Activated naive CD8-positive, alpha-beta T cell treated with anti-CD3 and anti-CD28 coated beads, Interleukin-2, amount 10 ng/mL, durations not matched to agents 7 days and 5 days (primary cell): ENCODE measurements at places on chromosomes 5 and 9.

- DNase-seq, result peak; percentile 81
Measured at GRCh38 chr5:42951293-42951840, 88.8 kb downstream of the ANXA2R start.

DNA sequence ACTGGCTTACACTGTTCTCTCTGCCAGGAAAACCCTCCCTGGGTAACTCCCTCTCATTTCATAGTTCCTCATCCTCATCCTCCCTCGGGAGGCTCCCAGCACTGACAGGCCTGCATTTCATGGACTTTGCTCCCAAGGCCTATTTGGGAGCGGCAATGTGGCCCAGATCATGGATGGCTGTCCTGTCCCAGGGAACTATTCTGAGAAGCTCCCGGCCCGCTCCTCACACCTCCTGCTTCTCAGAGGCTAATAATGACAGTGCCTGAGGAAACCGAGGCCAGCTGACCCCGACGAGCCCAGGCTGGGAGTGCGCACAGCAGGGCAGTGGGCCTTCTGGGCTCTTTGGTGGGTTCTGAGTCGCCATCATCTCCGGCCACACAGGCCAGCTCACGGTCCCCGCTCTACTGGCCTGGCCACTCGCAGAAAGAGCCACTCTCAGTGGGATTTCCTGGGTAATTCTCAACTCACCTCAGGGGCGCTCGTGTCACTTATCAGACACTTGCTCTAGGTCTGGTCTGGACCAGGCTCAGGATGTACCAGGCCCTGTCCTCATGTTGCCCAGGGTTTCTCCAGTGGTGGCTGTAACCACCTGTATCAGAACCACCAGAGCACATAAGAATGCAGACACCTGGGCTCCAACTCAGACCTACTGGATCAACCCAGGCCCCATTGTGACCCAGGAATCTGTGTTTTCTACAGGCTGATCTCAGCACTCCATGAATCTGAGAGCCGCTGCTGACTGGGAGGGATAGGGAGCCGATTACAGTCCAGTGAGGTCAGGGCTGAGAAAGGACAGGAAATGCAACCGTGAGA, 2.0 kb upstream of the DOLPP1 start:
- no peak for DNase-seq

GRCh38 chr5:168020542-168021294, 270.7 kb upstream of the WWC1 start:
- no peak for DNase-seq

DNA sequence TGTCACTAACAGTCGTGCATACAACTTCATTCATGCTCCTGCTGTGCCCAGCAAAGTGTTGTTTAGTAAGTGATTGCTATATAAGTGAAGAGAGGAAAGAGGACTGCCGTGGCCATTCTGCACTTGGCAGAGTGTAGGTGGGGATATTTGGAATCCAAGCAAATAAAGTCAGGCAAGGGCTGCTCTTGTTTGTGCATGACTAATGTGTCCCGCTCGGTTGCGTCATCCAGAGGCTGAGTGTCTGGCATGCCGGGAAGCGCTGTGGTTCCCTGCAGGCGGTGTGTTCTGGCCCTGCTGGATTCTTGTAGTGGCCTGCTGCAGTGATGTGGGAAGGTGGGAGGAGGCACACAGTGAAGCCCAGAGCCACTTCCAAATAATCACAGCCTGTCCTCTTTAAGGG, 136.9 kb upstream of the ANKH start:
- no peak for DNase-seq

GRCh38 chr5:167232675-167233311, 1058.7 kb upstream of the WWC1 start:
- DNase-seq, result no peak

DNA sequence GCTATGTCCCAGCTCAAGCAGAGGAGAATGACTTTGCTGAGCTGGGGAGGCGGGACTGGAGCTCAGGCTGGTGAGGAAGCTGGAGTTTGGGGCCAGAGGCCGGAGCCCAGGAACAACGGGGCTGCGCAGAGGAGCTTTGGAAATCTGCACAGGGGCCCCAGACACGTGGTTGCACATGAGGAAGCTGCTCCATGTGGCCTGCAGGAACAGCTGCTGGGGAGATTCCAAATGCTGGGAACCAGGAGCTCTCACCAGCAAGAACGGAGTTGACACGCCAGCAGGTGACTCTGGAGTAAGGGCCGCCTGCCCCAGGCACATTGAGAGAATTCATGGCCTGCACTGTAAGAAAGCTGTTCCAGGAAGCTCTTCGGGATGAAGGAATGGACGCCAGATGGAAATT, 91.0 kb downstream of the OLFM1 start:
- DNase-seq, result no peak

DNA sequence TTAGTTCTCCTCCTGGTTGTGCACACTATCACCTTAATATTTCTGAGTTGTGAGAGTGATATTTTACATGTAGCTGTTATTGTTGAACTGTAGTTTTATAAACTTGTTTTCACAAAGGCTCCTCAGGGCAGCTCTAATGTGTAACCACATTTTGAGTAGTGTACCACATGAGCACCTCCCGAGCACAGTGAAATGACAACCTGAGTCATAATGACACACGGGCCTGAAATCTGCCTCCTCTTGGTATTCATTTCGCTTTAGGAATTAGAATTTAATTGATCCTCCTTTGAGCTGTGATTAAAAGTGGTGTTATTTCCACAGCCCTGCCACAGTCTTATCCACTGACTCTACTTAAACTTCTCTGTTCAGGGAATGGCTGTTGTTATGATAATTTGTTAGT, 7.9 kb downstream of the MTRR start:
- DNase-seq, result no peak

DNA sequence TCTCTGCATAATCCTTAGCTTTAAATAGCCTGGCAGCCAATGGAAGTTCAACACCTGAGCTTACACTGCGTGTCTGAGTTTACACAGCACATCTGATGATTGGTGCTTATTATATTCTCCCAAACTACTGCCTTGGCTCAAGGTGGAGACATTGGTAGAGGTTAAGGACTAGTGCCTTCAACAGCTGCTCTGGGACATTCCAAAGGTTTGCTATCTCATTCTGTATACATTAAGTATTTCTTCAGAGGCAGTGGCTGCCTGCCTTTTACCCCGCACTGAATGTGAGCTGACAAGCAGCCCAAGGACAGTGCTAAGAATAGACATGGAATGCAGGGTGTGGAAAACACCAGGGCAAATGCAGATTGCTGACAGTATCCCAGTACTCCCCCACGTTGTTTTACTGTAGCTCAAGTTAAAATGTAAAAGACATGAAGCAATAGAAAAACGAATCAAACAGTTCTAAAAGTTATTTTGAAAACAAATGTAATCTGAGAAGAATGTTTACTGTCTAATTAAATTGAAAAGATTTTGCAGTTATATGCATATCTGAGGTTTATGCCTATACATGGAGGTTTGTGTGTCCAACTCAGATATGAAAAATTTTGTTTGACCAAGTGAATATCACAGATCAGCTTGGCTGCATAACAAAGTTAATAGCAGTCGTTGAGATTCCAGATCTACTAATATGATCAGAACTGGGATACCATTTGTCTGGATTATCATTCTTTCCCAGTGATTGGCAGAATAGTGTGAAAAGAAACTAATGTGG, 1.8 kb downstream of the HSPB3 start:
- no peak for DNase-seq

DNA sequence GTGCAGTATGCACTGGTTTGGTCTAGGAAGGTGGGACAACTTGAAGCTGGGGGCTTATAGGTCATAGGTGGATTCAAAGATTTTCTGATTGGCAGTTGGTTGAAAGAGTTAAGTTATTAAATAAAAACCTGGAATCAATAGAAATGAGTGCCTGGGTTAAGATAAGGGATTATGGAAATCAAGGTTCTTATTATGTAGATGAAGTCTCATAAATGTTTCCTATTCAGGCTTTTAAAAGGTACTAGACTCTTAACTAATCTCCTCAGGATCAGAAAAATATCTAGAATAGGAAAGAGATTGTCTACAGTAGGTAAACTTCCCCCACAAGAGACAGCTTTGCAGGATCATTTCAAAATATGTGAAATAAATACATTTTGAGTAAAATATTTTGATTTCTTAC, 163.3 kb upstream of the FBN2 start:
- no peak for DNase-seq

- no peak for DNase-seq
Measured at GRCh38 chr9:100730086-100730485, 152.2 kb downstream of the CAVIN4 start.

DNA sequence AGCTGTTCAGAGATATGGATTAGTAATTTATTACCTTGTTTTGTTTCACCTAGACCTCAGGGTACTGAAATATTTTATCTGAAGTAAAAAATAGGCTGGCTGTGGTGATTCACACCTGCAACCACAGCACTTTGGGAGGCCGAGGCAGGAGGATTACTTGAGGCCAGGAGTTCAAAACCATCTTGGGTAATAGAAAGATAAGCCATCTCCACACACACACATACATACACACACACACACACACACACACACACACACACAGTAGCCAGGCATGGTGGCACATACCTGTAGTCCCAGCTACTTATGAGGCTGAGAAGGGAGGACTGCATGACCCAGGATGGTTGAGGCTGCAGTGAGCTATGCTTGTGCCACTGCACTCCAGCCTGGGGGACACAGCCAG, 3.7 kb downstream of the ANXA2R start:
- DNase-seq, result no peak

DNA sequence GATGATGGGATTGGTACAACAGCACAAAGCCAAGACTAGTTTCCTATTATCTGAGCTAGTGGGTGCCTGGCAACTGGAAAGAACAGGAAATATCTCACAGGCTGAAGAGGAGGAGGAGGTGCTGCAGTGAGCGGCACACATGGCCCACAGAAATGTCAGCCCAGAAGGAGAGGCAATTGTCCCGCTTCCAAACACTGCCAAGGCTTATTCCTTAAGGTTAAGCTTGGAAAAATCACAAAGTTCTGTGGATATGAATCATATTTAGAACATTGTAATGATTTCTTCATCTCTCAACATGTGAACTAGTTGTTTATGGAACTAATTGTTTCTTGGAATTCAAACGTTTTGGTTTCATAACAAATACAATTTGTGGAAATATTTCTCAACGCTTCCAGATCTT, 1019.5 kb upstream of the SEMA6A start:
- no peak for DNase-seq

DNA sequence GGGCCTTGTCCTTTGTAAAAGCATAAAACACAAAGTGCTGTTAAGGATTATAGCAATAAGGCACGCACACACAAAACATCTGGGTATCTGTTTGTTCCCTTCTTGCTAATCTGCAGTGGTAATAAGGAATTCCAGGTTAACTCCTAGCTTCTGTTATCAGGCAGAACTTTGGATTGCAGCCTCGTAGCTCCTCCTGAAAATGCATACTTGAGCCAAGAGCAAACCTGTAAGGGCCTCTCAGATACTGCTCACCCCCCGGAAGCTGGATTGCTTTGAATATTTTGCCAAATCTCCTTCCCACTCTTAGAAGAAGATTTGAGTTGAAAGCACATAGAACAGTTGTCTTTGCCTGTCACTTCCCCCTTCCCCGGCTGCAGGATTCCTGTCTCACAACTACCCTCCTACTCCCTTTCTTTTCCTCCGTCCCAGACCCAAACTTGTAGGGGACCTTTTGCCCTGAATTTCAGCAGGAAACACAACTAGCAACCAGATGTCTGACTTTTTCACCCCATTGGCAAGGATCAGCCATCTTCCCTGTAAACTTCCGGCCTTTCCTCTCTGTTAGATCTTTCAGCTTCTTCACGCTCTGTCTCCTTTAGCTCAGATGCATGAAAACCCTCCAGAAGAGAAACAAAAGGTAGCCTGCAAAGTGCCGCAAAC, 28.2 kb upstream of the SMAD5 start:
- DNase-seq, result no peak

- DNase-seq, result no peak
Measured at GRCh38 chr5:9356351-9356825, 189.5 kb downstream of the SEMA5A start.

GRCh38 chr5:97840643-97841042, 657.6 kb upstream of the RIOK2 start:
- DNase-seq, result no peak

DNA sequence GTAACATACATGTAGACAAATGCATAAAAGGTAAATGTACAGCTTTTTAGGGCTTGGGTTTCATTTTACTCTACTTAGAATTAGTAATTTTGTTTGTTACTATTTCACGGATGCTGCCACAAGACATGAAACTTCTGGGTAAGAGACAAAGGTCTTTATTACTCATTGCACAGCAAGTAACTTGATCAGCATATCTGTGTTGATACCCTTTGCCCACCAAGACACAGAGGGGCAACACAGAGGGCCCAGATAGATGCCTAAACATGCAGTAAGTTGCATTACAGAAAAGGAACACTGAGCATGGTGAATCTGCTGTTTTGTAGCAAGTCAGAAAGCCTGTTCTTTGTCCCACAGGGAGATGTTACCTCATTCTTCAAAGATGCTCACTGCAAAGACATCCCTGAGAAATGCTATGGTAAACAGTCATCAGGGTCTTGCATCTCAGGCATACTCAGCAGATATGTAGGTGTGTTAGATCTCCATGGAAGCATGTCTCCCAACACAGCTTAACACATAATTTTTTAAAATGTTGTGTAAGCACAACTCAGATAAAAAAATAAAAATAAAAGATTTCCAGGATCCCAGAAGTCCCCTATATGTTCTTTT, 10.3 kb downstream of the ITGA2 start:
- no peak for DNase-seq

DNA sequence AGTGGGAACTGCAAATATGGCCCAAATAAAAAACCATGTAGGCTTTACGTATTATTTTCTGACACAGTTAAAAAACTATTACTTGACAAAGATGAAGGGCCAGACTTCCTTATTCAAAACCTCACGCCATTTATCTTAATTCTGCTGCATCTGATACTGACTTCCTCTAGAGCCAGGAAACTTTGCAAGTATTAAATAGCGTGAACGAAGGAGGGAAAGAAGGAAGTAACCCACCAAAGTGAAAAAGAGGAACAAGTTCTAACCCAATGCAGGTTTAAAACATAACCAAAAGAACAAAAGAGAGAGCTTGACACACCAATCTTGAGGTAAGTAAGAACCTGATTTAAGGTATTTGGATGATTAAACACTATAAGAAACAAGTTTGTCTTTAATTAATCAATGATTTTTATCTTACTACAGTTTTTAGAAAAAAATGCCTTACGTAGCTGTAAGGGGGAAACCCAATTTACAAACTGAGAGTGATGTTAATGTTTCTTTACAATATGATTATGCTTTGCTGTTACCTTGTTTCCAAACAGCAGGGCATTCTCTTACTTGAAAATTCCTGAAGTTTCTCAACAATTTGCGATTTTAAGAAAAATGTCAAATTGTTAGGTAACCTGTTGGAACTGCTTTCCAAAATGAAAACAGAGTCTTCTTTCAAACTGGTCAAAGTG, at the start of gene GAPT:
Gene GAPT, plus strand, starts transcription at position 220 of the 677 bp plus-strand sequence. CDS start 3,102 bp downstream, outside the sequence.
- no peak for DNase-seq

GRCh38 chr9:29044959-29045358, 1471.7 kb upstream of the C9orf72 start:
- no peak for DNase-seq

- no peak for DNase-seq
Measured at GRCh38 chr5:124741711-124742496, 4.5 kb downstream of the ZNF608 start.
